ENCODE measurements at places on chromosomes 12 and 14. TPM values are rescaled to one million over a fixed set of nuclear protein-coding genes. Genes with fewer than 3 reads are reported as not detected.
A peak's percentile ranks its signal among the peaks of the same experiment; 100 is the strongest.

DNA sequence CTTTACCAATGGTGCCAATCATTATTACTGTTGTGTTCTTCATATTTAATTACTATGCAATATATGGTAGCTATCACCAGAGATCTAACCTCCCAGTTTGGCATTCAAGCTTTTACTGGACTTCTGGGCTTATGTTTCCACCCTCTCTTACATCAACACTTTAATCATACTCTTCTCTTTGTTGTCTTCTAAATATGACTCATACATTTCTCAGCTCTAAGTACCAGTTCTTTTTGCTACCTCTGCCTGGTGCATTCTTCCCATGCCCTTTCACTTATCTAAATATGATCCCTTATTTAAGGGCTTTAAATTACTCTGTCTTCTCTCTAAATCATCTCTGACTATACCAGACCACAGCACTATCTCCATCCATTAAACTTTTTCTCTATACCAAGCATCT lies 246.1 kb upstream of the CCDC196 start:
- no peak for DNase-seq
- no peaks in the 10 kb centered on the region for H3K36me3 ChIP-seq
- peaks cover 6% of the 10 kb centered on the region for H3K27me3 ChIP-seq
- H3K4me1 ChIP-seq, result no peaks in the 10 kb centered on the region

- no peaks in the 10 kb centered on the region for H3K4me1 ChIP-seq
- no peak for DNase-seq
- no peak overlapping the region for H3K4me3 ChIP-seq
- H3K36me3 ChIP-seq, result peaks cover 1% of the 10 kb centered on the region
- H3K27ac ChIP-seq, result no peak overlapping the region
Measured at GRCh38 chr14:42028607-42029006, 421.9 kb downstream of the LRFN5 start.

- H3K27ac ChIP-seq, result no peak overlapping the region
- H3K4me3 ChIP-seq, result no peak overlapping the region
- H3K4me1 ChIP-seq, result no peaks in the 10 kb centered on the region
- H3K27me3 ChIP-seq, result no peaks in the 10 kb centered on the region
- DNase-seq, result no peak
Measured at GRCh38 chr12:98418357-98419075, 96.9 kb upstream of the TMPO start.

DNA sequence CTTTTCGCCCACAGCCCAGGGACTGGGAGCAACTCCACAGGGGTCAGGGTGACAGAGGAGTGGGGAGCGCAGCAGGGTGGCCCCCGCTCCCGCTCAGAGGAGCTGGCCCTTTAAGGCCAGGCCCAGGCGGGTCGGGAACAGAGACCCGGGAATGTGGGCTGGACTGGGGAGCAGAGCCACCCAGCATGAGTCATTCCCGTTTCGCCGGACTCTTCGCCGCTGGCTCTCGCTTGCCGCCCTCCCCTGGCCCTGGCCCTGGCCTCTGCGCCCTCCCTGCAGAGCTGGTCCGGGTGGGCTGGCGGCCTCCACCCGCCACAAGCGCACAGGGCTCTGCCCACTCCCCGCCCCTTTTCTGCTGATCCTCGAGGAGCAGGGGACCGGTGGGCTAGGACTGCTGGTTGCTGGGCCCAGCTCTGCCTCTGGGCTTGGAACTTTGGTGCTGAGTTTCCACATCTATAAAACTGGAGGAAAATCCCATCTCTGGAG lies 92.8 kb downstream of the NINJ2 start:
- peaks cover 3% of the 10 kb centered on the region for H3K36me3 ChIP-seq
- H3K27me3 ChIP-seq, result no peaks in the 10 kb centered on the region
- H3K4me1 ChIP-seq, result peaks cover 58% of the 10 kb centered on the region
- DNase-seq, result no peak
- H3K4me3 ChIP-seq, result peak overlapping the region; percentile 80

DNA sequence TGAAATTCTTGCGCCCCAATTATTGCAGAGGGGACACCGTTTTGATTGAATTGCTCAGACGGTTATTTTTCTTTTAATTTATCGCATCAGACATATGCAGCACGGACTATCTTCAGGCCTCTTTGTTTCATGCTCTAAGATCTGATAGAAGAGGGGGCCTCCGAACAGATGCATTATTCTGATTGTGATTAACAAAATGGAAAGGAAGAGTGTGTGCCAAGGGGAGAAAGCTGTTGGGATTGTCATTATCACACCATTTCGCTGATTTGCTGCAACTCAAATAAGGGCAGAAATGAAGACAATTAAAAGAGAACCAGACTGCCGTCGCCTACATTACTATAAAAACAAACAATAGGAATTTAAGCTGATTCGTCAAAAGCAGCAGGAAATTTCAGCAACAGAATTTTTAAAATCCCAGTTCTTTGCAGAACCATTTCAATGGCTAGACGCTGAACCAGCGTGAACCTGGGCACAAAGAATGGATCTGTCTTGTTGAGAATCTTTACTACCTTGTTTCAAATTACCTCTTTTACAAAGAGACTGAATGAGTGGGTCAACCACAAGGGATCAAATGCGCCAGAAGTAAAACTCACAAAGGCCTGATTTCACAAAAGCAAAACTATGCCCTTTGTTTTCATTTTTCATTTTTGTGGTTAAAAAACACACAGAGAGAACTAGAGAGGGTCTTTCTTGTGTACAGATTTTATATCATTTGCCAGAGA lies 30.6 kb downstream of the TMEM132D start:
- H3K27ac ChIP-seq, result no peak overlapping the region
- H3K27me3 ChIP-seq, result peaks cover 10% of the 10 kb centered on the region
- no peaks in the 10 kb centered on the region for H3K4me1 ChIP-seq
- H3K4me3 ChIP-seq, result no peak overlapping the region
- DNase-seq, result no peak
- H3K36me3 ChIP-seq, result no peaks in the 10 kb centered on the region

The ENDOU gene
- 0.15 TPM for total RNA-seq

- H3K36me3 ChIP-seq, result no peaks in the 10 kb centered on the region
- no peaks in the 10 kb centered on the region for H3K4me1 ChIP-seq
- no peak for DNase-seq
- H3K27me3 ChIP-seq, result no peaks in the 10 kb centered on the region
- H3K4me3 ChIP-seq, result no peak overlapping the region
Measured at GRCh38 chr12:79255288-79255687, 390.7 kb downstream of the SYT1 start.

GRCh38 chr14:76067536-76067935 lies 82.0 kb downstream of the IFT43 start:
- H3K27me3 ChIP-seq, result no peaks in the 10 kb centered on the region
- no peaks in the 10 kb centered on the region for H3K4me1 ChIP-seq
- H3K36me3 ChIP-seq, result peaks cover 26% of the 10 kb centered on the region
- DNase-seq, result no peak

GRCh38 chr14:99281396-99281795 lies 9.4 kb upstream of the BCL11B start:
- no peak overlapping the region for H3K27ac ChIP-seq
- no peaks in the 10 kb centered on the region for H3K36me3 ChIP-seq
- H3K4me1 ChIP-seq, result peaks cover 32% of the 10 kb centered on the region
- no peaks in the 10 kb centered on the region for H3K27me3 ChIP-seq
- DNase-seq, result no peak

- H3K4me1 ChIP-seq, result no peaks in the 10 kb centered on the region
- H3K36me3 ChIP-seq, result no peaks in the 10 kb centered on the region
- H3K27ac ChIP-seq, result no peak overlapping the region
- no peak overlapping the region for H3K4me3 ChIP-seq
Measured at GRCh38 chr12:80059875-80060274, 39.5 kb upstream of the OTOGL start.

- DNase-seq, result peak; percentile 70
- no peak overlapping the region for H3K4me3 ChIP-seq
- H3K27ac ChIP-seq, result no peak overlapping the region
- H3K36me3 ChIP-seq, result peaks cover 3% of the 10 kb centered on the region
Measured at GRCh38 chr12:124764451-124764850, 99.2 kb downstream of the SCARB1 start.

The MGAT4C gene
- total RNA-seq, result not detected

The KRT73 gene
- 2.1 TPM for total RNA-seq

The GNS gene
- total RNA-seq, result 14.6 TPM

DNA sequence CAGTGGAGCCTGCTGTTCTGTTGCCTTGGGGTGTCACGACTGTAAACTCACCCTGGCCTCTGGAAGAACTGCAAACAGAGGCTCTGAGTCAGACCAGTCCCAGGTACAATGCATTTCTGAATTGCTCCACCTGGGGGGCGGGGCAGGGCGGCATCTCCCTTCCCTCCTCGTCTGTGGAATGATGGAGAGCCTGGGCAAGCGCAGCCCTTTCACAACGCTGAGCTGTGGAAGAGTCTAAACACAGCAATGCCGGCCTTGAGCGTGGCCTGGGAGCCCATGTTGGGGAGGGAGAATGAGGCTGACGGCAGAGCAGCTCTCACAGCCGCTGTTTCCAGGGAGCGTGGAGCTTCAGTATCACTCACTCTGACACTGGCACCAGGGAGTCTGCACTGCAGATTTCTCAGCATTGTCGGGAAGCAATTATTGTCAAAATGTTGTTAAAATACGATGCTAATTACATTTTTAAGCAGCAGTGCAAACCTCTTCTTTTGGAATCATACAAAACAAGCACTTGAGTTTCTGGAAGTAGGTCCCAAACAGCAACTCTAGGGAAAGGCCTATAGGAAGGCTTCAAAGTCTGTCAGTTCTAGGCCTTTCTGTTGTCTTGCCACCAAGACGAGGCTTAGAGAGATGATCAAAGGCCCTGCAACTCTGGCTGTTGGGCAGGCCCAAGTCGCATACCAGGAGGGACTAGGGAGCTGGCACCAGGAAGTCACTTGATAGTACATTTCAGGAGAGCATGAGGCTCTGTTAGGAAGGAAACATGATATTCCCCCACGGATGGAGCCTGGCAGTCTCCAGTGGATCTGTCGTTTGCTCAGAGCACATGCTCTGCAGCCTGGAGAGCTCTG lies 244.0 kb upstream of the FKBP4 start:
- no peaks in the 10 kb centered on the region for H3K27me3 ChIP-seq
- no peak overlapping the region for H3K4me3 ChIP-seq
- no peaks in the 10 kb centered on the region for H3K36me3 ChIP-seq
- H3K4me1 ChIP-seq, result no peaks in the 10 kb centered on the region
- H3K27ac ChIP-seq, result no peak overlapping the region

GRCh38 chr14:24013654-24014514 lies 25.2 kb downstream of the DHRS4L2 start:
- H3K27me3 ChIP-seq, result no peaks in the 10 kb centered on the region
- no peak overlapping the region for H3K4me3 ChIP-seq
- H3K4me1 ChIP-seq, result peaks cover 25% of the 10 kb centered on the region
- DNase-seq, result peak; percentile 66
- no peak overlapping the region for H3K27ac ChIP-seq
- H3K36me3 ChIP-seq, result no peaks in the 10 kb centered on the region

The RNASE7 gene
- not detected for total RNA-seq

The CMA1 gene
- total RNA-seq, result 2.1 TPM

GRCh38 chr14:47959740-47960139 lies 284.3 kb upstream of the MDGA2 start:
- no peaks in the 10 kb centered on the region for H3K4me1 ChIP-seq
- no peaks in the 10 kb centered on the region for H3K27me3 ChIP-seq
- no peak overlapping the region for H3K4me3 ChIP-seq
- no peak overlapping the region for H3K27ac ChIP-seq

The LRRIQ1 gene
- not detected for total RNA-seq

The CFAP251 gene
- total RNA-seq, result 0.62 TPM

- DNase-seq, result no peak
- H3K4me3 ChIP-seq, result no peak overlapping the region
- H3K36me3 ChIP-seq, result no peaks in the 10 kb centered on the region
- H3K4me1 ChIP-seq, result peaks cover 5% of the 10 kb centered on the region
- H3K27ac ChIP-seq, result no peak overlapping the region
- peaks cover 2% of the 10 kb centered on the region for H3K27me3 ChIP-seq
Measured at GRCh38 chr14:87864356-87865270, 128.4 kb downstream of the GALC start.

The TMEM106C gene
- 226 TPM for total RNA-seq

GRCh38 chr12:52688481-52688880 lies 8.3 kb upstream of the KRT1 start:
- H3K27ac ChIP-seq, result no peak overlapping the region
- no peak for DNase-seq
- peaks cover 25% of the 10 kb centered on the region for H3K4me1 ChIP-seq

GRCh38 chr14:37091651-37092050 lies 80.8 kb downstream of the SLC25A21 start:
- no peaks in the 10 kb centered on the region for H3K27me3 ChIP-seq
- H3K36me3 ChIP-seq, result no peaks in the 10 kb centered on the region
- H3K4me3 ChIP-seq, result no peak overlapping the region
- no peak for DNase-seq

The PPP1CC gene
- total RNA-seq, result 280 TPM

- H3K4me3 ChIP-seq, result no peak overlapping the region
Measured at GRCh38 chr12:837548-837947, 85.2 kb downstream of the WNK1 start.

- no peak overlapping the region for H3K4me3 ChIP-seq
- no peaks in the 10 kb centered on the region for H3K27me3 ChIP-seq
- no peak for DNase-seq
- H3K4me1 ChIP-seq, result no peaks in the 10 kb centered on the region
Measured at GRCh38 chr14:100015251-100015655, 50.0 kb upstream of the EVL start.

GRCh38 chr12:98780261-98780660 lies 135.2 kb downstream of the APAF1 start:
- no peak for DNase-seq
- peaks cover 11% of the 10 kb centered on the region for H3K27me3 ChIP-seq
- no peak overlapping the region for H3K27ac ChIP-seq
- H3K36me3 ChIP-seq, result no peaks in the 10 kb centered on the region
- H3K4me3 ChIP-seq, result no peak overlapping the region
- H3K4me1 ChIP-seq, result no peaks in the 10 kb centered on the region

DNA sequence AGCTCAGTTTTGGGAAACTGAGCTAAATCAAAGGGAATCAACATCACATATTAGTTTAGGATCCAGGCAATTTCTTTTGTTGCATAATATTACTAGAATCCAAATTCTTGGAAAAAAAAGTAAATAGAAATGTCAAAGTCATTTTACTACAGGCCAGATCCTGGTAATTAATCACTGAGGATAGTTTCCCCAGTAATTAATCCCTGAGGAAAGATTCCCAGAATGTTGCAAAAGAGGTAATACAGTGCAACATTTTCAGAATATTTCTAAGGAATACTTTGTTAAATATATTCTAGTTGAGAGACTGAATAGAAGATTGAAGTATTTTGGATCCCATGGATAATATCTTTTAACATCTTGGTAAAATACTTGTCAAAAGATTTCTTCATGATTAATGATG lies 207.0 kb upstream of the GARIN2 start:
- no peaks in the 10 kb centered on the region for H3K4me1 ChIP-seq
- no peak overlapping the region for H3K27ac ChIP-seq
- no peak for DNase-seq
- no peaks in the 10 kb centered on the region for H3K27me3 ChIP-seq
- H3K4me3 ChIP-seq, result no peak overlapping the region

The CYP46A1 gene
- 0.10 TPM for total RNA-seq

- no peak for DNase-seq
- H3K27me3 ChIP-seq, result no peaks in the 10 kb centered on the region
- no peaks in the 10 kb centered on the region for H3K36me3 ChIP-seq
- H3K4me3 ChIP-seq, result no peak overlapping the region
- peaks cover 6% of the 10 kb centered on the region for H3K4me1 ChIP-seq
Measured at GRCh38 chr12:67918441-67918840, 70.8 kb upstream of the IFNG-AS1 start.

DNA sequence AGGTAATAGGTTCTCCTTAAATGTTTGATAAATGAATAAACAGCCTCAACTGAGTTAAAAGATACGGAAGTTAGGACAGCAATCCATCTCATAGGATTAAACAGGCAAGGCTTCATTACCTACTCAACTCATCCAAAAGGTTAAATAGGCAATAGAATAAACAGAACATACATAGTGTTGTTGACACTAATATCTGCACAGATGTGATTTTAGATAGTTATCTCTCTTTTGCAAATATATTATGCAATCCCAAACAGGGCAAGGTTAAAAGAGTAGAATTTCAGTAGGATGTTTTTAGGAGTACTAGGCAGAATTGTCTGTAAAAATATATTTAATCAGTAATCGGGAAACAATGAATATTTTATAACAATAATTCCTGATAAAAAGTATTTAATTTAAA lies 276.3 kb downstream of the CPNE8 start:
- H3K36me3 ChIP-seq, result no peaks in the 10 kb centered on the region
- DNase-seq, result no peak
- no peak overlapping the region for H3K4me3 ChIP-seq
- no peaks in the 10 kb centered on the region for H3K27me3 ChIP-seq
